ENCODE measurements at places on chromosomes 16 and 17.

DNA sequence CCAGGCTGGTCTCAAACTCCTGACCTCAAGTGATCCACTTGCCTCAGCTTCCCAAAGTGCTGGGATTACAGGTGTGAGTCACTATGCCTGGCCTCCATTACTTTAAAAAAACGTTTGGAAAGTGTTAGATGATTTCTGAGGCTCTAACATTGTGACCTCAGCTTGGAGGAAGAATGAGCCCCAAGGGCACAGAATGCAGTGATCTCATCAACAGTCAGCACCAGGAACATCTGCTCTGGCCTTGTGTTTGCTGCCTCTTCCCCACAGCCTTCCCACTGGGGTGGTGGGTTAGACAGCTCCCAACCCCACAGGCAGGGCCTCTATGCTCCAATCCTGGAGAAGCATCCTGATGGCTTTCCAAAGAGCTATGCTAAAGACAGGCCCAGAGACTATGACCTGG, 37.7 kb upstream of the SREBF1 start:
- no peak for DNase-seq

GRCh38 chr16:23920899-23921298, 85.1 kb downstream of the PRKCB start:
- no peak for DNase-seq

GRCh38 chr16:79132701-79133100, 467.8 kb downstream of the MAF start:
- DNase-seq: no peak

- DNase-seq: no peak
Observed at GRCh38 chr17:40181205-40181604, 3.9 kb downstream of the RAPGEFL1 start.

GRCh38 chr16:25783226-25783625, 91.5 kb downstream of the HS3ST4 start:
- no peak for DNase-seq

DNA sequence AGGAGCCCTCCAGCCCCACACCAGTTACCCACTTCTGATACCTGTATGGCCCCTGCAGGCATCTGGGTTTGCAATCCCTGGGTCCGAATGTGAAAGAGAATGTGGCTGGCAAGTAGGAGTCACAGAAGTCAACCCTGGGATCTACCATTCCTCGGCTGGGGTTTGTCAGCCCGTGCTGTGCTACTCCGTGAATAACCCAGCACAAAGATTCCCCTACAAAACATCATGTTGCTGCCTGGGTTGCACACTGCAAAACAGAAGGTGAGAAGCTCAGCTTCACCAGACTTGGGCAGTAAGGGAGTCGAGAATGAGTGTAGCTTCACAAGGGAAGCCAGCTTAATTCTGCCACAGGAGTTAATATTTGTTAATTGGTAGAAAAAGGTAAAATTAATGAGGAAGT, 137.1 kb downstream of the ZFHX3 start:
- DNase-seq: no peak

DNA sequence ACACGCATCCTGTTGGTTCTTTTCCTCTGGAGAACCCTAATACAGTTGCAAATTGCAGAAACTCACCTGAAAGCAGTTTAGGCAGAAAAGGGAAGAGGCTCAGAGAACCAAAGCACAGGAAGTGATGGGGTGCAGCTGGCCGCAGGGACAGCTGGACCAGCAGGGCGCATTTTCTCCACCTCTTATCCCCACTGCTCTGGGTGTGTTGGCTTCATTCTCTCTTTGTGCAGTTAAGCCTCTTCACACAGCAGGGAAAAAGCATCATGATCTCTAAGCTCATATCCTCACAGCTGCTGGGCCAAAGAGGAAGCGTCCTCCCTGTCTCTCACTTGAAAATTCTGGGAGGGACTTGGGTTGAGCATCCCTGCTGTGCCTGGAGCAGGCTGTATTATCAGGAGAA, 20.0 kb upstream of the LRRC75A start:
- no peak for DNase-seq

DNA sequence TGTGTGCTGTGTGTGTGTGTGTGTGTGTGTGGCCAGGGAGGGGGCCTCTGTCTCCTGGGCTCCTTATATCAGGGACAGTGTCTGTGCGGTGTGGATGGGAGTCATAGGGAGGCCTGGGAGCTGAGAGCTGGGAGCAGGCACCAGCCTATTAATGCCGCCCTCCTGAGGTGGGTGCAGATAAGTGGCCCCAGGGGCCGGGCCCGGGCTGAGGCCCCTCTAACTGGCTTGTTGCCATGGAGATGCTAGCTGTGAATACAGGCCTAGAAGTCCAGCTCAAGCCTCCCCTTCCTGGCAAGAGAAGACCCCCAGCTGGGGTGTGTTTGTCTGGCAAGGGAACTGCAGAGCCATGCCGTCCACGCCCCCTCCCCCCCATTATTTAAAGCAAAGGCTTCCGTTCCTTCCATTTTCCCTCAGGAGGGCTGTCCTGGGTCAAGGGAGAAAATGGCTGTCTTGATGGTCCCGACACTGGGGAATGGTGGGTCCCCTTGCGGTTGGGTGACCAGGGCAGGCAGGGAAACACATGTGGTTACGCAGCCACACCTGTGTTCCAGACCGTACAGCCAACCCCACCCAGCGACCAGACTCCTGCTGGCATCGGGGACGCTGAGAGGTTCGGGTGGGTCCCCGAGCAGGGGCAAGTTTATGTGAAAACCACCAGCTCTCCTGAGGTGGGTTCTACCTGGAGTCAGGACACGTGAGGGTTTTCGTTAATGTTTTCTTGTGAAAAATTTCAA, 141.1 kb downstream of the MRM1 start:
- peak; percentile 25 for DNase-seq

GRCh38 chr17:53924530-53925455, 102.1 kb downstream of the KIF2B start:
- DNase-seq: no peak

- DNase-seq: no peak
Observed at GRCh38 chr17:15101175-15101574, 164.0 kb downstream of the PMP22 start.

DNA sequence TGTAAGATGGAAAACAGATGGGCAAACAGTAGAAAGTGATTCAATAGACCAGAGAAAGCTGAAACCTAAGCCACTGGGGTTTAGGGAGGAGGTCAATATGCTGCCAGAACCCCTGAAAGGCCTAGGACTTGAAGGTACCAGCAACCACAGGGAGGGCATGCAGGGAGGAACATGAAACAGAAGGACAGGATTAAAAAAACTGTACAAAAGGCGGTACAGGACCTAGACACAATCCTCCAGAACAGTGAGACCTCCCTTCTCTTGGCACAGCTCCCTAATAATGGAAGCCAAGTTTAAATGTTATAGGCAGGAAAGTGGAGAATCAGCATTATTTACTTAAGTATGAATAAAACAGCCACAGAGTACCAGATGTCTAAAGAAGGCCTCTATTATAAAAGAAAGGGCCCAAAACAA, 105.5 kb downstream of the SPAG9 start:
- DNase-seq: no peak

GRCh38 chr16:88885693-88886280, 19.3 kb upstream of the PABPN1L start:
- DNase-seq: no peak

DNA sequence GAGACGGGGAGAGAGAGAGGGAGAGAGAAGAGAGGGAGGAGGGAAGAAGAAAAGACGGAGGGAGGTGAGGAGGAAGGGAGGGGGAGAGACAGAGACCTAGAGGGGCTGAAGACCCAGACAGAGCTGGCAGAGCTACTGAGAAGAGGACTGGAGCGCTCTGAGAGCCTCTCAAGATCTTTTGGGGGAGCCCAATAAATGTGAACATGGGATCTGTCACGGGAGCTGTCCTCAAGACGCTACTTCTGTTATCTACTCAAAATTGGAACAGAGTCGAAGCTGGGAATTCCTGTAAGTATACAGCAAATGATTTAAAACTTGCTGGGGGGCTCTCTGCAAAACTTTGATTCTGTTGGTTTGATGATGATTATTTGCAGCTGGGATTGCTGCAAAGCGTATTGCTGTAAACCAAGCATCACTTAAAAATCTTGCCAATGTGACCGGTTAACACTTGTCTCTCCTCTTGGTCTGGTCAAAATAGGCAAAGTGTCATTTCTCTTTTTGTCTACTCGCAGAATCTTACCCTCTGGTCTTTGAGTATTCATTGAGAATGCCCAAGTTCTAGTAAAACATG, 344 bp downstream of the CNTNAP4 start:
- no peak for DNase-seq

GRCh38 chr16:537415-538335, 10.2 kb downstream of the CAPN15 start:
- DNase-seq: no peak

GRCh38 chr16:84331998-84332780, 36.1 kb upstream of the ATP2C2 start:
- no peak for DNase-seq

All from hematopoietic multipotent progenitor cell treated with erythropoietin and hydrocortisone succinate and interleukin-3 and kit ligand, for 8 days (in vitro differentiated cells).